Thoracic aorta (tissue), 2 donors: ENCODE measurements at places on chromosomes 3 and 15.

DNA sequence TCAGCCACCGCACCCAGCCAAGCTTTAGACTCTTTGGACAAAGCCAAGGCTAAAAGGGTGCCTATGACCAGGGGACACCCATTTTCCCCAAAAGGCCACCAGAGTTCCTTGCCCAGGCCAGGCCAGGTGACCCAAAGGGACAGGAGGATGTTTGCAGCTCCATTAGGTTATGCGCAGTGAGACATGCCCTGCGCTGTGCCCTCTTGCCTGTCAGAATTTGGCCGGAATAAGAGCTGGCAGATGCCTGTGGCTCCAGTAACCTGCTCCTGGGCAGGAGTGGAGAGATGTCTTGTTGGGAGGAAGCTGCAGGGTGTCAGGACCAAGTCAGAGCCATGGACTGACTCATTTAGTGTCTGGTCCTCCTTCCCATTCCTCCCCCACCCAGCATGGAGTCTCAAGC lies 20.5 kb downstream of the DNASE1L3 start:
- DNase-seq = no peak

DNA sequence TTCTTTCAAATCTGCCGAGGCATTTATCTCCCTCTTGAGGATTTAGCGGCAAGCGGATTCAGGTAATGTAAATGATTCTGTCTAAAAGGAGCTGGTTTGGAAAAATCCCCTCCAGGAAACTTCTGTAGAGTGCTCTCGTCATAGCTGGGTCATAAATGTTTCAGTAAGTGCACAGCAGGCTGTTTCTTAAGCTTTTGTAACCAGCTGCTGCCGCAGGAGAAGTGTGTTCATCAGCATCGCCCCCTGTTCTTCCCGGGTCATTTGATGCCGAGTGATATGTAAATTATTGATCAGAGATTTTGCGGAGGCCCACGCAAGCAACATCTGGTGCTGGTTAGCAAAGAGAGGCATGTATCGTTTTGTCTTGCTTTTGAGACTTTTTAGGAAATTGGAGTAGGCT lies 53.1 kb downstream of the DNASE1L3 start:
- no peak for DNase-seq

- no peak for DNase-seq
Measured at GRCh38 chr3:125608419-125608818, 13.1 kb upstream of the OSBPL11 start.

- DNase-seq = no peak
Measured at GRCh38 chr15:92603278-92603677, 52.3 kb downstream of the FAM174B start.

DNA sequence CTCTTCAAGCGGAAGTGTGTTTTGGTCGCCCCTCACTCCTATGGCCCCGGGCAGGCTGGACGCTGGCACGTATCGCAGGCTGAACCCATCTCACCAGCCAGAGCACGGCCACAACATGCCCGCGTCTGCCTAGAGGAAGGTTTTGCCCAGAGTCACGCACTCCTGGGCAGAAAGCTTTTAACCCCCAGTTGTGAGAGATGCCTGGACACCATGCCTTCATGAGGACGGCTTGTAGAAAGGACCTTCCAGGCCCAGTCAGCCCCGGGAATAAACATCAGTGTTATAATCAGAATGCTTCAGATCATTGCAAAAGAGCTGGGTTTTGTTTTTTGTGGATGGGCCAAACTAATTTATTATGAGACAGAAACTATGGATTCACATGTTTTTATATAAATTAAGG lies 16.5 kb downstream of the CYFIP1 start:
- no peak for DNase-seq

DNA sequence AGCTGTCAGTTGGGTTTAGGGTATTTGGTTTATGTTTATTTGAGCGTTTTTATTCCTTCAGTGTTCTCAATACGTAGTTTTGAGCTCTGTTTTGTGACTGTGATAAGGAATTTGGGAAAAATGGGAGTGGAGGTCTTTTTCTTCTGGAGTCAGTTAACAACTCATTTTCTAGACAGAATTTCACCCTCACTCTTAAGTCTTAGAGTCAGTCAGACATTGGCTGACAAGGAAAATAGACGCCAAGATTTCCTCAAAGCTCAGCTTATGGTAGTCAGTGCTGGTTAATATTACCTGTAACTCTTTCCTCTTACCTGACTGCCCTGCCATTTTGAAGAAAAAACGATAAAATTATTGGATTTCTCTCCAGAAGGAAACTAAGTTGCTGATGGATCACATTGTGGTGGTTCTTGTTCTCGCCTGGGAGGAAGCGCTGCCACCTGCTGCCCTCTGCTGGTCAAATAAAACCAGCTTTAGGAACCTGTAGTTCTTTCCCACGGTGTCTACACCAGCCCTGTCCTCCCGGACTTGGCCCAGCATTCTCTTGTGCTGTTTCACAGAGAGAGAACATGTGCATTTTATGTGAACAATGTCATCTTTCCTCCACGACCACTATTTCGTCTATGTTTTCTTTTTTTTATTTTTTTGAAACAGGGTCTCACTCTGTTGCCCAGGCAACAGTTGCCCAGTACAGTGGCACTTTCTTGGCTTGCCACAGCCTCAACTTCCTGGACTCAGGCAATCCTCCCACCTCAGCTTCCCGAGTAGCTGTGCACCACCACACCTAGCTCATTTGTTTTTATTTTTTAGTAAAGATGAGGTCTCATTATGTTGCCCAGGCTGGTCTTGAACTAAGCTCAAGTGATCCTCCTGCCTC lies 41.4 kb upstream of the UMPS start:
- DNase-seq = peak; percentile 25

DNA sequence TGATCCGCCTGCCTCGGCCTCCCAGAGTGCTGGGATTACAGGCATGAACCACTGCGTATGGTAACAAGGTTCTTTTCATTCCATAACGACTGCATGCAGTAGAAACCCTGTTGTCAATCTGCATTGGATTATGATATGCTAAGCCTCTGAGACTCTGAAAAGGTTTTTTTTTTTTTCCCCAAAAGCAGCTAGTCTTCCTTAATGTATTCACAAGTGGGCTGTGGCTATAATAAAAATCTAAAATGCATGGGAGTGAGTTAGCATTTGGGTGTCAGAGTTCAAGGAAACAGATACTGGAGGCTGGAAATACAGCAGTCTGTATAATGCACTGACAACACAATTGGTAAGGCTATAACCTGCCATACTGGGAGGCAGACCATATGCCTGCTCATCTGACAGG lies 218.1 kb downstream of the NSUN3 start:
- no peak for DNase-seq

DNA sequence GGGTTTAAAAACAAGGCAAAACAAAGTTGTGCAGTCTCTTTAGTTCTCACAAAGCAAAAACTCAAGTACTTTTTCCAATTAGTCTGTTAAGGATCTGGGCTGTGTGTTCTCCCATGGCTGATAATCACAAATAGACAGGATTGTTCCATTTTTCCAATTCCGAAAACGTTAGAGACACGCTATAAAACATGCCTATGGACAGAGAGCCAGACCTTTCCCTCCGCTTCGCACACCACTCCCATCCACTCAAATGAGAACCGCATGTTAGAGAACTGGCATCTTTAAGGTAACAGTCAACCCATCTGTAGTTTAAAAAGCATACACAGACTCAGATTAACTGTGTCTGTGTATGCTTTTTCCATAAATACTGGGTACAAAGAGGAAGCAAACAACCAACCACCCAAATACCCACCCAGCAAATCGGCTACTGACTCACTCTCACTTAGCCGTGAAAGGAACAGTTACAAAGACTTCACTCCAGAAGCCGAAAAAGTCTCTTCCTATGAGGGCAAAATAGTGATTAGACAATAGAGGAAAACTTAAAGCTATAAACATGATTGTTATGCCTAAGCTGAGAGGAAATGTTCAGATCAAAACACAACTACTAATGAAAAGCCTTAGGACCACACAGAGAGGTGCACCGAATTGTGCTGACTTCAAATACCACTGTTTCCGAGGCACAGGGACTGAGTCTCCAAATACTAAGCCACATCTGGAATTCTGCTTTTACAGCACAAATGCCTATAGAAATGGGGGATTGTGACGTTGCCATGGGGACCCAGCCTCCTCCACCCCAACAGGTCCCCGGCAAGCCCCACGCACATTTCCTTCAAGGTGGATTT lies 36.1 kb downstream of the IL17RD start:
- DNase-seq = no peak

DNA sequence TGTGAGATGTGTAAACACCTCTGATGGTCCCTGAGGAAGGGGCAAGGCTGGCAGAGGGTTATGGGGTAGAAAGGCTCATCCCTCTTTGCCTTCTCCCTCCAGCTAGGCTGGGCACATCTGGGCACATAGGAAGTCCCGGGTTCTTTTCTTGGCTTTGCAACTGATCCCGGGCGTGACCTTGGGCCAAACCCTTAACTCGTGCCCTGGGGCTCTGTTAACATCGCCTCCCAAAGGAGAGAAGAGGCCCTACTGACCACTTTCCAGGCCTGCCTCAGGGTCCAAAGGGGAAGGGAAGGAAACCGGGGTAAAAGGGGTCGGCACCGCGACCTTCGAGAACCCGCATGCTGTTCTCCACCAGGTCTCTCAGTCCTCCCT lies 549 bp downstream of the C3orf18 start:
- no peak for DNase-seq

- DNase-seq = no peak
Measured at GRCh38 chr3:30098653-30099455, 507.5 kb upstream of the TGFBR2 start.

DNA sequence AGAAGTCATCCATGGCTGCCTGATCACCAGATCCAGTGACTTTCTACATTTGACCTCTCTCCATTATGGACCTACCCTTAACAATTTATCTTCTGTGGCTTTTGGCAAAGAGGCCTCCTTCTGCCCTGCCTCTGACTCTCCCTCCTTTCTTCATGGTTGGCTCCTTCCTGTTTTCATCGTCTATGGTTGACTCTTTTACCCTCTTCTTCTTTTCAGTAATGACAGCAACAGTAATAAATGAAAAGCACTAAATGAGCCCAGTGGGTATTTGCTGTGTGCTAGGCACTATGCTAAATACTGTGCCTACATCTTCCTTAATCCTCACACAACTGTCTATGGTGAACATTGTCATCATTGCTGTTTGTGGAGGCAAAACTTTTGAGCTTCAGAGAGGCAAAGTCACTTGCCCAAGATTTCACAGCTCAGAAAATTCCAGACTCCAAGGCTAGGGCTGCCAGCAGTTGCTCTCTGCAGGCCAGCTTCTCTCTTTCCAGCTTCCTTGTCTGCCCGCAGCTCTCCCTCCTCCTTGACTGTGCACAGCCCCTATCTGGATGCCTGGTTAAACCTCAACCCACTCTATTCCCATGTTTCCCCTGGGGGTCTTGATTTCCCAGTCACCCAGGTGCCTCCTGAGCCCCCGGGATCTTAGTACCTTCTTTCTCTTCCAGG lies 24.6 kb downstream of the ITPR1 start:
- no peak for DNase-seq

GRCh38 chr3:150761831-150762661 lies 923 bp downstream of the SIAH2 start:
- no peak for DNase-seq

GRCh38 chr3:108097322-108098002 lies 6.6 kb upstream of the CD47 start:
- no peak for DNase-seq

DNA sequence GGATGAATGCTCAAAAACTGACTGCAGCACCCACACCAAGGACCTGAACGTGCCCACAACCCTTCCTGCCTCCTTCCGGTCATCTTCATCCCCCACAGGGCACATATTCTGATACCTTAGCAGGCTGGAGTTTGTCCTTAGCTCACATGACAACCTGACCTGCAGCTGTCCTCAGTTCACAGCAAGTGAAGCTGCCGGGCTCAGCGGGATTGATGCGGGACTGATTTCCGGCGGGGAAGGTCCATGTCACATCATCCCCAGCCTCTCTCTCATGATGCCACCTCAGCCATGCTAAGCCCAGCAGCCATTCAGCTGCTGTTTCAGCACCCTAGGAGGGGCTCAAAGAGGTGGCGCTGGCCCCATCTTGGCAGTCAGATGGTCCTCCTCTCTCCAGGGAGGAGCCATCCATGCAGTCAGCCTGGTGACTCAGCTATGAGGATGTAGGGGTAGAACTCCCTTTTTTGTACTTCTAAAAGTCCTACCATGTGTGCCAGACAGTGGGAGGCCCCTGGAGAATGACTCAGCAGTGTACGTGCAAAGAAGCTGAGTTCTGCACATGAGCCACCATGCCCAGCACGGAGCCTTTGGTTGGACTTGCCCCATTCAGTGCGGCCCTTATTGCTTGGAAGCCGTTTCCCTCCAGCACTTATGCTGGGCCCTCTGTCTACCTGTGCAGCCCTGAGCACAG lies 9.5 kb downstream of the CA12 start:
- peak; percentile 68 for DNase-seq

- no peak for DNase-seq
Measured at GRCh38 chr15:85685356-85685755, 109.4 kb downstream of the KLHL25 start.

- no peak for DNase-seq
Measured at GRCh38 chr3:120198305-120198878, 86.6 kb downstream of the GPR156 start.

DNA sequence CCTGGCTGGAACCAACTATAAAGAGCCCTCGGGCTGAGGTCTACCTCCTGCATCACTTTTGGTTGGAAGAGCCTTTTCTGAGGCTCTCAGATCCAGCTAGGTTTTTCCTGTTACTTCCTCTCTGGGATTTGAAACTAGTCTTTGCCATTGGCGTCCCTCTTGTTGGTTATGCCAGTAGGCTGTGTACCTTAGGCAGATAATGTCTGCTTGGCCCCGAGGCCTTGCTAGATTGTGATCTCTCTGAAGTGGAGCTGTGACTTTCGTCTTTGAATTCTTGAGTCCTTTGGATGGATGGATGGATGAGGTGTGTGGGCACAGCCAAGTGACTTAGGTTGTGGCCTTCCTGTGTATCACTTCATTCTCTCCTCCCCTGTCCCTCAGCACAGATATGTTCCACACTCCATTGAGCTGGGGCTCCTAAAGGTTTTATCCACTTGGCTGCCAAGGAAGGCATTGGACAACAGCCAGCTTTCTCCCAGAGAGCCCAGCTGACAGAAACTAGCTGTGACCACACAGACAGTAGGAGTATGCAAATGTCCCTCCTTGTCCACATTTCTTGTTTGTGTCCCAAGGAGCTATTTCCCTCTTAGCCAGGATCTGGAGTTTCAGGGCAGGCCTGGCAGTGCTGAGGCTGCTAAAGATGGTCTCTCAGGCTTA lies 7.9 kb upstream of the DNAJC17 start:
- DNase-seq = no peak

GRCh38 chr15:38699633-38700230 lies 135.1 kb upstream of the RASGRP1 start:
- no peak for DNase-seq

GRCh38 chr3:113096188-113096892 lies 105.6 kb downstream of the GTPBP8 start:
- no peak for DNase-seq

- no peak for DNase-seq
Measured at GRCh38 chr15:39592500-39592899, 11.6 kb downstream of the THBS1 start.

- DNase-seq = no peak
Measured at GRCh38 chr3:15682561-15683185, 81.1 kb downstream of the BTD start.

GRCh38 chr3:141073580-141073979 lies 22.4 kb downstream of the SPSB4 start:
- no peak for DNase-seq

GRCh38 chr3:193905541-193906396 lies 230.2 kb upstream of the HES1 start:
- no peak for DNase-seq

- DNase-seq = no peak
Measured at GRCh38 chr3:61029194-61029593, 222.1 kb downstream of the FHIT start.
